ENCODE measurements at places on chromosomes 7 and 10.
A peak's percentile ranks its signal among the peaks of the same experiment; 100 is the strongest.

- peak; percentile 43 for DNase-seq
Measured at GRCh38 chr7:16130111-16131110, 290.9 kb downstream of the CRPPA start.

GRCh38 chr10:21327289-21327993, 198.0 kb downstream of the SKIDA1 start:
- no peak for DNase-seq

DNA sequence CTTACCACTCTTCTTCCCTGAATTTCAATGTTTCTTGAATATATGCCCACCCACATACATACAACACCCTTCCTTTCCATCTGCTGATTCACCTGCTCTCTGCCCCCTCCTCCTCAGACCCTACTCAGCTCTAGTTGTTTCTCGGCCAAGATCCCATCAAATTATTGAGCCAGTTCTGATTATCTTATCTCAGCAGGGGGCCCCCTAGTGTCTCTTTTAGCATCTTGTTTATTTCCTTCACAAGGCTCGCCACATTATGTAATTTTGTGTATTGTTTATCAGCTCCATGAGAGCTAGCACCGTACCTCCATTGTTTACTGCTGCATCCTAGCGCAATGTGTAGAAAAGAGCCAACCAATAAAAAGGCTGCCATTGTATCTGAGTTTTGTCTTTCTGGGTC, 71.9 kb downstream of the FAM13C start:
- no peak for DNase-seq

- no peak for DNase-seq
Measured at GRCh38 chr10:72935361-72935760, 19.2 kb downstream of the PLA2G12B start.

DNA sequence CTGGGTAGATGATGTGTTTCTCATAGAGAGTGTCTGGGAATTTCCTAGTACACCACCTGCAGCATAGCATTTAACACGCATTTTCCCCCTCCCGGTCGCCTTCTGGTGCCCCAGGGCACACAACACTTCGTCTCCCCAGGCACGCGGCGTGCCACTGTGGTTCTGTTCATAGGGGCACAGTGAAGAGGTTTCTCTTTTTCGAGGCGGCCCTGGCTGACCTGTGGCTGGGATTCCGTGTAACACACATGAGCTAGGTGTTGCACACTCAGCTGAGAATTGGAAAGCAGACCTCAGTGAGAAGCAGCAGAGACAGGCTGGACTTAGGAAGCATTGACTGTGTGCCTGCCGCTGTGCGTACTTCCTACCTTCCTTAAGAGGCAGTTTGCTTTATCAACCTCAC, 214.3 kb upstream of the SHH start:
- no peak for DNase-seq

All from skin of body (tissue), 3 donors.